HFF-Myc (cell line): ENCODE measurements at places on chromosomes 3 and 15.
A peak's percentile ranks its signal among the peaks of the same experiment; 100 is the strongest.

GRCh38 chr3:112043621-112044201 is 9.2 kb downstream of the TMPRSS7 start:
- peak; percentile 39 for DNase-seq

DNA sequence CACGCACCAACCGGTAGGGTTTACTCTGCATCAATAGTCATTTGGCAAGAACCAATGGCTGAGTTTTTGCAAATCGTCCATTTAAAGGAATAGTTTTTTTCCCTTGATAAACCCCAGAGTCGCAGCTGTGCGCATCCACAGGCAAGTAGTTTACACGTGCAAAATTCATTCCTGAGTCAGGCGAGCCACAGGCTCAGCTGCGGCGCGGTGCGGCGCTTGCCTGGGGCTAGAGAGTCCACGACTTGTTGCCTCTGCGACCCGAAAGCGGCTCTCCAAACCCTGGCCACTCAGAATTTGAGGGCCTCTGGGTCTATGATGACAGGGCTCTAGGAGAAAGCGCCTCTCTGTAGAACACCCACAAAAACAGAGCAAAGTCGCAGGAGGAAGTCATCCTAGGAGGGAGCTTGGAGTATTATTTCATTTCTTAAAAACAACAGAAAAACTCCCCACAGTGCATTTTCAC is 36.7 kb downstream of the ZIC4 start:
- DNase-seq: no peak

GRCh38 chr3:24287755-24288450 is 206.7 kb downstream of the THRB start:
- DNase-seq: no peak

GRCh38 chr3:77746892-77747291 is 707.0 kb downstream of the ROBO2 start:
- DNase-seq: no peak

DNA sequence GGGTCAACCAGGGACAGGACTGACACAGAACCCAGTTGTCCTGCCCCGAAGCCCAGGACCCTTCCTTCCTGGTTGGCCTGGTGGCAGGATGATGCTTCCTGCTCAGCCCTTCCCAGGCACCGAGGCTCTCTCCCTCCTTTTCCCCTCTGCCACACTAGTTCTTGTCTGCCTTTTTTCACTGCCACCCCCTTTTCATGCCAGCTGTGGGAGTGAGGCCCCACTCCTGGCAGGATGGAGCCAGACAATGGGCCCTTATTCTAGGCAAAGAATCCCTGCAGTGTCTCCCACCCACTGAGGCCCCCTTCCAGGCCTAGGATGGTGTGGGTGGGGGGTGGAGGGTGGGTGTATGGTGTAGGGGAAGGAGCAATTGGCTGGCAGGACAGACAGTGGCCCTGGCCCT is 1.1 kb upstream of the SCAMP5 start:
- no peak for DNase-seq

DNA sequence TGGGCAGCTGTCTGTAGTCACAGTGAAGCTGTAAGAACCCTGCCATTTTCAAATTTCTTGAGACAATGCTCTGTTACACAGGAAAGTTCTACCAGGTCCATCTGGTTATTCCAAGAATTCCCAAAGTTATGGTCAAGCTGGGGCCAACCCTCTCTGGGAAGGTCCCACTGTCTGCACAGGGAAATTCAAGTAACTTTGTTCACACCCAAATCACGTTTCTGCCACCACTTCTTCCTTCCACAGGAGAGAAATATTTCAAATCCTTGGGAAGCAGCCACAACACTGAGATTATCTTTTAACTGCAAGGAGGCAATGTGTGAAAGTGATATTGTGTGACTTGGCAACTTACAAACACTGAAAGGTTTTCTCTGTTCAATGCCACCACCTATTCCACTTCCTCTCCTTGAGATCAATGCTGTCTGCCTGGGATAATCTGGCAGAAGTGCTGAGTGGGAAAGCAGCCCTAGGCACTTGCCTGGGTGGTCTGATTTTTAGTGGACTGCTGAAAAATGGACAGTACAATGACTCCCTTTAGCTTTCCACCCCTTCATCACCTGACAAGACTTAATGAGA is 5.6 kb downstream of the SCAMP2 start:
- DNase-seq: no peak

DNA sequence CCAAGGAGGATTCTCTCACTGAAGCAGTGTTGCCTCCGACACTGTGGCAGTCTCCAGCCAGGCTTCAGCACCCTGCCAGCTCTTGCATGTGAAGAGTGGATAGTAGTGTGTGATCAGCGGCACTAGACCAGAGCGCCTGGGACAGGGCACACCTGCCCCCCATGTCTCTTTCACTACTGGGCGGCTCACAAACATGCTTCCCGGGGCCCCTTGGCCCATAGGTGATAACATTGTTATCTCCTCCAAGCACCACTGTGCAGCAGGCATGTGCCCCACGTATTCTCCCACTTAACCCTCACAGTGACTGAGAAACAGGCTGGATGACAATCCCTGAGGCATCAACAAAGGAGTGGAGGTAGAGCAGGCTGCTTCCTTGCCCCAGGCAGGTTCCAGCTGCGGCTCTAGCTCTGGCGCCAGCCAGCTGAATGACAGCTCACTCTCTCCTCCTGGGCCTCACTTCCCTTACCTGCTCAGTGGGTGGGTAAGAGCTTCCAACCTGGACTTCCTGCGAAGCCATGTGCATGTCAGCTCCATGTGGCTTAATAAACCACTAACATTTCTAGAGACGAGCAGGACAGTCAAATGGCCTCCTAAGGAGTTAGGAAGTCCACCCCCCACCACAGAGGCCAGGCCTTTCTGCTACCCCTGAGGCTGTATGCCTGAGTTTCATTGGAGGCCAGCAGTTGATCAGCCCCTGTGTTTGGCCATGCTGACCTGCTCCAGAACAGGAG is 37.8 kb downstream of the KLF13 start:
- no peak for DNase-seq
